ENCODE measurements at places on chromosomes 5 and 9.

DNA sequence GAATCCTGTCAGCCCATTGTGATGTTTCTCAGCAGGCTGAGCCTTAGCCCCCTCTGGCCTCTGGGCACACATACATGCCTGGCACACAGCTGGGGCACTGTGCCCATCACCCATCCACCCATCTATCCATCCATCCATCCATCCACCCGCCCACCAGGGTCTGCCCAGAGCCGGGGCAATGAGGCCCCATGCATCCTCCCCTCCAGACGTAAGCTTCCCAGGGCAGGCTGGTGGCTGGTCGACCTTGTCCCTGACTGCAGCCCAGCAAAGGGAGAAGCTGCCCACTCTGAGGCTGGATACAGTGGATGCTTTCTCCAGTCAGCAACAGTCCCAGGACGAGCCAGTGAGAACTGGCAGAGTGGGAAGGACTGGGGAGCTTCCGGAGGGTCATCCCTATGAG, 21.1 kb upstream of the SLC25A51 start:
- no peak for DNase-seq

DNA sequence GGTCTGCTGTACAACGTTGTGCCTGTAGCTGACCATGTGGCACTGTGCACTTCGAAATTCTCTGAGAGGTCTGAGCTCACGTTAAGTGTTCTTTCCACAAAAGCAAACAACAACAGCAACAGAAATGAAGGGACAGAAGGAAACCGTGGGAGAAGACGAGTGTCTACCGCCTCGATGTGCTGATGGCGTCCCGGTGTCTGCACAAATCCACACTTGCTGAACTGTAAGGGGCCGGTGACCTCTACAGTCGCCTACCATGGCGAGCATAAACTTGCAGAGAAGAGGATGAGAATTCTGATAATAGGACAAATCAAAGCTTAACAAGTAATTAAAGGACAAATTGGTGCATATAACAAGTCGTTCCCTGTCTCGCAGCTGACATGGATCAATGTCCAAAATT, 114.0 kb downstream of the ADAMTS2 start:
- no peak for DNase-seq

GRCh38 chr5:129906177-129906887, 2.1 kb downstream of the CHSY3 start:
- no peak for DNase-seq

DNA sequence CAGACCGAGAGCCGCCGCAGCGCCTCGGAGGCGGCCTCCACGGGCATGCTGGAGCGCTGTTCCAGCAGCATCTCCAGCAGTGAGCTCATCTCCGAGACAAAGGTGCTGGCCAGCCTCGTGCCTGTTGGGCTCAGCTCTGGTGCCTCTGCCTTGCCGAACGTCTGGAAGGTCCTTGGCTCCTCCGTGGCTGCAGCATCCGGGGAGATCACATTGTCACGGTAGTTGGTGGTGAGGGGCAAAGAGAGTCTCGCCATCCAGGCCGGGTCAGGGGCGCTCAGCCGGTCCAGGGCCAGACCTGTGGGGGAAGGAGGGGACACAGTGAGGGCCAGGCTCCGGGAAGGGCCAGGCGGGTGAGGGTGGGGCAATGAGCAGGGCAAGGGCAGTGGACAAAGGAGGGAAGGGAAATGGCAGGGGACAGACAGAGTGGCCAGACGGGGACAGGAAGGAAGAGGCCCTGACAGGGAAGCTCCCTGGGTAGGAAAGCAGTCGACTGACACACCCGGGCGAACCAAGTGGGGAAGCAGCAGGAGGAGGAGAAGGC, 12.4 kb downstream of the PCDH12 start:
- DNase-seq, result no peak

DNA sequence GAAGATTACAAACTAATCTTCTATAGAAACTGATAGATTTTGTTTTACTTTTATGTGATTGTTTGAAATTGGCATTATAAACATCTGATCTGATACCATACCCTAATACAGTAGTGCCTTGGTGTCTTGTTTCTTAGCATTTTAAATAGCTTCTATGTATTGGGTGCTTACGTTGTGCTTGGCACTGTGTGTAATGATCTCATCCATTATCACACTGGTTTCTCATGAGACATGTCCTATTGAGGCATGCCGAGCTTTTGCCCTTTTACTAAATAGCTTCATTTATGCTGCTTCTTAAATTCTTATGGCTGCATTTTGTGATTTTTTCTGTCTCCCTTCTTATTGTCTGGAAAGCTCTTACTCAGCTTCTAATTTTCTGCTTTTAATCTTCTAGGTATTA, 48.2 kb upstream of the TLR4 start:
- no peak for DNase-seq

GRCh38 chr5:119275601-119276173, 80.1 kb upstream of the TNFAIP8 start:
- no peak for DNase-seq

GRCh38 chr9:14033067-14033466, 280.9 kb downstream of the NFIB start:
- no peak for DNase-seq

DNA sequence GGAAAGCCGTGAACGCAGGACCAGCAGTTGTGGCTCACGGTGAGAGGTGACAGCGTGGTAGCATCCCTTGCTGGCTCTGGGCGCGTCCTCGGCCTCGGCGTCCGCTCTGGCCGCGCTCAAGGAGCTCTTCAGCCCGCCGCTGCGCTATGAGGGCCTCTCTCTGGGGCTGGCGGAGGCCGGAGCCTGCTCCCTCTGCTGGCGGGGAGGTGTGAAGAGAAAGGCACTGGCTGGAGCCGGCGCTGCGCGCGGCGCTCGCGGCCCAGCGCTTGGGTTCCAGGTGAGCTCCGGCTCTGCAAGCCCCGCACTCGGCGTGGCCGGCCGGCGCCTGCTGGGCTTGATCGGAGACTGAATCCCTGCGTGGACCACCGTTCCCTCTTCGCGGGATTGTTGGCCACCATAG, 705.6 kb downstream of the SEMA5A start:
- DNase-seq, result no peak

DNA sequence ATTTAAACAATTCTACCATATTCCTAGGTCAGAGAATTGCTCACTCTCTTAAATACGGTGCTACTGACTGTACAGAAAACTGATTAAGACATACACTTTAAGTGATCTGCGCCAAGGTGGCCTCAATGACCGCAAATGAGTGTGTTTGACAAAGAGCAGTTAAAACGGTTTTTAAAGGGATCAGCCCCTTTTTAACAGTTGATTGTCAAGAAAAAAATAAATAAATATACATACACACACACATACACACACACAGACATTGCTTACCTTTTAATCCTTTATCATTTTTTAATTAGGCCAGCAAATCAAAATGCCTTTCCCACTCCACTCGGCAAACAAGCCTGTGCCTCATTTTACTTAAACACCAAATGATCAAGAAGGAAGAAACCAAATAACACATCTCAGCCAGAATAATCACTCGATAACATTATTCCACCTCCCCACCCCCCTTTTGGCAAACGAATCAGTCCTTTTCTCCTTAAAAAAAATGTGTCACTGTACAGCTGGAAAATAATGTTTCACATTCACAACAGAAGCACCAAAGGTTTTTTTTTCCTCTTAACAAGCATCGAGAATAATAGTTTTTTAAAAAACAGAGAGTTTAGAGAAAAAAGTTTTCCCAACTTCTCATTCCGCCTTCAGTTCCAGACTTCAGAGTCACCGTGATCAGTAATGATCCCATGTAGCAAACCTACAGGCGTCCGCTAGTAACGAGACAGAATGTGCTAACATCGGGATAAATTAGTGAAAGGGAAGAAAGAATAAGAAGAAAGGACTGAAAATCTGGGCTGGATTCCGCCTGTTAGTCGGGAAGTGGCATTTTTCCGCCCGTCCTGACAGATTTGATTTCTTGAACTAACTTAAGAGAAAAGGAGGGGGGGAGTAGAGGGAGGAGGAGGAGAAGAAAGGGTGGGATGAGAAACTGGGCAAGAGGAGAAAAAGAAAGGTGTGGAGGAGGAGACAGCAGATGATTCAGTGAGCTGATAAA, at the start of gene ZNF608:
Gene ZNF608 (minus strand): TSS at position 712 of the 988 bp plus-strand sequence. CDS start 1,650 bp downstream, outside the sequence.
- no peak for DNase-seq

- no peak for DNase-seq
Observed at GRCh38 chr5:7210549-7210948, 185.4 kb upstream of the ADCY2 start.

DNA sequence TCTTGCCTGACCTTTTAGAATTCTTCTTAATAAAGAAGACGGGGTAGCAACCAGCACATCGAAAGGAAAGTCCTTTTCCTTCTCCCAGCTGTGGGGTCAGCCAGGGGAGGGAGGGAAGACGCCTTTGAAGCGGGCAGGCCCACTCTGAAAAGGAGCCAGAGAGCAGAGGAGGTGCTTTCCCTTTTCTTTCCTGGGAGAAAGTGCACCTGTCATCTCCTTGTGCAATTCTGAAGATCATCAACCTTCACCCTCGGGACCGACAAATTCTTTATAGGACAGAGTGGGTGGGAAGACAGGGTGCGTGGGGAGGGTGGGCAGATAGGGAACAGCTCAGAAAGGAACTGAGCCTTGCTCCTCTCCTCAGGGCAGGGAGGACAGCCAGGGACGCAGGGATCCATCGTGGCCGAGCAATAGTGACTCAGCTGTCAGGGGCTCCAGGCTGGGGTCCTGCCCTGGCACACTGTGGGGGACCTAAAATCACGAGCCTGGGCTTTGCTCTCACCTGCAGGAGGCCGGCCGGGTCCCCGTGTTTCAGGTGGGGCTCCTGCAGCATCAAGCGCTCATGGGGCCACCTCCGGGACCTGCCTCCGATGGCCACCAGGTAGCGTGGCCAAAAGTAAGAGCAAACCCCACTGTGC, 141.0 kb downstream of the OLFM1 start:
- DNase-seq, result no peak

DNA sequence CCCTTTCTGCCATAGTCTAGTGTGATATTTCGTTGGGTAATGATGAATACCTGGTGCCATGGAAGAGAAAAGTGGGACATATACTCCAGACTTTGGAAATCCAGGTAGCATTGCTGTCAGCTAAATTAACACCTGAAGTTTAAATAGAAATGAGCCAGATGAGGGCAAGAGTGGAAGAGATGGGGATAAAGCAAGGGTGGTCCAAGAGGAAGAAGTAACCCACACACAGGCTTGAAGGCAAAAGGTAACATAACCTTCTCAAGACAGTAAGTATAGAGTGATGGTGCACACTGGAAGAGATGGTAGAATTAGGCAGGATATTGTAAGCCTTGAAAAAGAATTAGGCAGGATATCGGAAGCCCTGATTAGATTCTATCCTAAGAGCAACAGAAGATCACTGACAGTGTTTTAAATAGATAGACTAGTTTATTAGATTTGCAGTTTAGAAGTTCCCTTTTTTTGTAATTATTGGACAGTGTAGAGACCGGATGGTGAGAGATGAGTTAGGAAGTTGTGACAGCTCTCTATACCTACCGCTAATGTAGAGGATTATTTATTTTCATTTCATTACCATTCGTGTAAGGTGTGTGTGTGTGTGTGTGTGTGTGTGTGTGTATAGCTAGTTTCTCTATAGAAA, 16.8 kb downstream of the ANXA1 start:
- no peak for DNase-seq

DNA sequence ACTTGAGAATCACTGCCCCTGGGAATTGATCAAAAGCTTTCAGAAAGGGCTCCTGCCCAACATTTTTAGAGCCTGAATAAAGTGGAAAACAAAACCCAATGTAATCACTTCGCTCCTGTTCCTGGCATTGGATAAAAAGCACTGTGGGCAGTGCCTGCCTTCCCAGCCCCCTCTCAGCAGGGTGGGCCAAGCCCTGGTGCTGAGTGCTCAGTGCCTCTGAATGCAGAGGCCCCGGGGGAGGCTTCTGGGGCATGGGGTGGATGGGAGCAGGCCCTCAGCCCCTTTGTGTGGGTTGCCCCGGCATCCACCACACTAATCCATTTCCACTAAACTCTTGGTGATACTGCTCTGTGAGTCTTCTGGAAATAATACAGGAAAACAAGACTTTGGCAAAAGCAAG, 55.6 kb downstream of the CFAP90 start:
- DNase-seq, result no peak

GRCh38 chr5:120304663-120305062, 159.4 kb upstream of the PRR16 start:
- DNase-seq, result no peak

- no peak for DNase-seq
Observed at GRCh38 chr5:74382123-74382855, 258.2 kb downstream of the ENC1 start.

DNA sequence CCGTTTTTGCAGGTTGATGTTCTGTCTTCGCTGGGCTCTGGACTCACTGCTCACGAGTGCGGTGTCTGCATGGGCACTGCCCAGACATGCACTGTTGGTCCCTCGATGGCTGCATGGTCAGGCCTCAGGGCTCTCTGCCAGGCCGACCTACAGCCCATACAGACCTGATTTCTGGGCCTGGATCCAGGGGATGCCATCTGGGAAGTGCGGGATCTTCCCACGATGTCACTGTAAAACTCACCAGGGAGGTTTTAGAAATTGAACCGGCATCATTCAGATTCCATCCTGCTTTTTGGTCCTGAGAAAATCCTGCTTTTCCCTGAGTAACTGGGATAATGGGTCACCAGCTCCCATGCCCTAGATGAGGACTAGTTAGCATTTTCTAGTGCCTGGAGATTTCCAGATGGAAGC, 9.1 kb downstream of the S1PR3 start:
- no peak for DNase-seq

DNA sequence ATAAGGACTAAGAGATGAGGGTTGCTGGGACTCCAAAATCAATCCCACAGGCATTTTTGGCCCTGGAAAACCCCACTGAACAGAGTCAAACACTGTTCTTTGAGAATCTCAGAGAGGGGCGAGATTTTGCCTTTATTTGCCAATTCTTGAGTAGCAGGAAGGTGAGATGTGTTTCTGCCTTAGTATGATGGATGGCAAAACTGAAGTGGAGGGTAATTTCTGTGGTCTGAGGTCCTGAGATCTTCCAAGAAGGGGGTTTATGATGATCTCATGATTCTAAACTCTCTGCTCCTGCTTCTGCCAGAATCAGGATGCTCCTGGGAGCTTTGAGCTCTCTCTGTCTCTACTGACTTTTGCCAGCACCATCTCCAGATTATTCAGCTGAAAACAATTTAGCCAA, 174.8 kb upstream of the CLINT1 start:
- DNase-seq, result no peak

DNA sequence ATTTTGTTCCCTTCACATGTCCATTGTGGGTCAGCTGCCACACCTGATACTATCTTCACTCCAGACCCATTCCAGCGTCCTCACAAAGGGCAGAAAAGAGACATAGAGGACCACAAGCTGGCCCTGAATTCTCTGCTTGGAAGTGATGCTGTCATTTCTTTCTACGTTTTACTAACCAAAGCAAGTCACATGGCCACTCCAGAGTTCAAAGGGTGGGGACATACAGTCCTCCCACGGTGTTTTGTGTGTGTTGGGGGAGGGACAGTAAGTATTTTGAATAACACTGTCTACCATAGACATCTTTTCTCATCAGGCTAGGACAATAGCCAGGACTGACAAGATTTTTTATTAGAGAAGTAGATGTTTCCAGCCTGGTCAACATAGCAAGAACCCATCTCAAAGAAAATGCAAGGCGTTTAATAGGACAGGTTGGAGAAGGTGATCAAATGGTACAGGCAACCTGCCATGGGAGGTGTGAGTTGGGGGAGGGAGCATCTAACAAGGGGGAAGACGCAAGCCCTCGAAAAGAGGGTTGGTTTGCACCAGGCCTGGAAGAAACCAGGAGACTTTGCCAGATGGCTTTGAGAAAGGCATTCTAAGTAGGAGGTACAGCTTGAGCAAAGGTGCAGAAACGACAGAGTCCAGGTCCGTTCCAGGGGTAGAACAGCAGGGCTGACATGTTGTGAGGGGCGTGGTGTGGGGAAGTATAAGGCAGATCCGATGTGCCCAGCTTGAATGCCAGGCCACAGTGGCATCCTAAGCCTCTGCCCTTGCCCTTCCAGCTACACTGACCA, 11.3 kb upstream of the GLIPR2 start:
- no peak for DNase-seq

Measured in stimulated activated CD4-positive, alpha-beta T cell treated with anti-CD3 and anti-CD28 coated beads, Interleukin-12 subunit alpha, Interleukin-12 subunit beta, amount 100 ng/mL, for 48 hours (primary cell).